A673 (cell line): ENCODE measurements at places on chromosomes 7 and 10. TPM values are rescaled to one million over a fixed set of nuclear protein-coding genes. Genes with fewer than 3 reads are reported as not detected.

The SYT15B gene
- total RNA-seq: 0.21 and 0.26 TPM in 2 replicates

The SPDYE2 gene
- total RNA-seq: not detected in 2 replicates

The MNX1 gene
- 0.13 TPM in 1 of 2 replicates, not detected in the other for total RNA-seq

The PKD2L1 gene
- total RNA-seq: not detected in 2 replicates

The SNX10 gene
- 0.70 and 1.1 TPM in 2 replicates for total RNA-seq

GRCh38 chr7:27709137-27710075 is 30.6 kb upstream of the TAX1BP1 start:
- H3K27me3 ChIP-seq: no peaks in the 10 kb centered on the region
- DNase-seq: no peak
- H3K36me3 ChIP-seq: no peaks in the 10 kb centered on the region
- H3K4me3 ChIP-seq: no peak overlapping the region
- no peak overlapping the region for H3K27ac ChIP-seq

DNA sequence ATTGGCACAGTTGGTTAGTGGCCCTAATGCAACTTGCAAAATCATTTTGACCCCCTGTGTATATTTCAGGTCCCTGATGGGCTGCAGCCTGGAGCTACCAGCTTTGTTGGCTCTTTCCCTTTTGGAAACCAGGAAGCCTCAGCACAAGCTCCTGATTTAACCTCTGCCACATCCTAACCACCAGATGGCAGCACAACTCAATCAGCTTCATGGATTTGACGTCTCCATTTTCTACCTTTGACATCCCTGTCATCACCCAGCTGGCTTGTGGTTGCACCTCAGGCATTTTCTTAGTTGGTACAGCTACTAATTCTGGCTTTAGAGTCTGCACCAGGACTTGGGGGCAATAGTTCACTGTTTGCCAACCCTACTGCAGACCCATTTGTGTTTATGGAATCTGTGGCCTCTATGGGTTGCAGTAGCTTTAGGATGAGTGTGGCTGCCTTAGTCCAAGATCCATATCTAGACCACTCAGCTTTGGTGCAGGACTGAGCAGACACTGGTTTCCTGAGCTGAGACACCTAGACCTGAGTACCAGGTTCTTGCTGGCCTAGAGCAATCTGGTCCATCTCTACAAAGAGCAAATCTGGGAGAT is 456.2 kb downstream of the REEP3 start:
- H3K4me1 ChIP-seq: no peaks in the 10 kb centered on the region
- H3K4me3 ChIP-seq: no peak overlapping the region
- peak; percentile 68 for DNase-seq
- no peak overlapping the region for H3K27ac ChIP-seq
- no peaks in the 10 kb centered on the region for H3K36me3 ChIP-seq

DNA sequence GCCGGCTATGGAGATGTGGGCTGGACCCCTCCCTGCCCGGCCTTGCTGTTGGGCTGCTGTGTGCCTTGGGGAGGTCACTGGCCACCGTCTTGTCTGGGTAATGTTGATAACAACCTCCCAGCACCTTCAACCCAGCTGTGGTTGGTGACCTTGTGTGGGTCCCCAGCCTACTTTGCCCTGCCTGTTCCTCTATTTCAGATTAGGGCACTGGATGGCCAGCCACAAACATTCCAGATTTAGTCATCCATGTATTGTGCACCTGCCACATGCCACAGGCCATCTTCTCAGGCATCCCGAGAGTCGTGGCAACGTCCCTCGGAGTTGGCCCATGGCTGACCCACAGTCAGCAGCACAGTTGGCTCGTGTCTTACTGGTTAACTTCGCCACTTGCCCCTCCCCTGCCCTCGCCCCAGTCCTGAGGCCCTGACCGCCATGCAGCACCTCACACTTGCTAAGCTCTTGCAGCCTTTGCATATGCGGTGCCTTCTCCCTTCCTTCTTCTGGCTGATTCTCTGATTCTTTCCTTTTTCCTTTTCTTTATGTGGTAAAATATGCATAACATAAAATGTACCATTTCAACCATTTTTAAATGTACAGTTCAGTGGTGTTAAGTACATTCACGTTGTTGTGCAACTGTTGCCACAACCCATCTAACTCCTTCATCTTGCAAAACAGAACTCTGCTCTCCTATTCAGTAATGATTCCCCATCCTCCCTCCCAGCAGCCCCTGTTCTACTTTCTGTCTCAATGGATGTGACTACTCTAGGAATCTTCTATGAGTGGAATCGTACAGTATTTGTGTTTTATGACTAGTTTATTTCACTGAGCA is 60.6 kb downstream of the PRF1 start:
- DNase-seq: no peak
- no peak overlapping the region for H3K4me3 ChIP-seq

DNA sequence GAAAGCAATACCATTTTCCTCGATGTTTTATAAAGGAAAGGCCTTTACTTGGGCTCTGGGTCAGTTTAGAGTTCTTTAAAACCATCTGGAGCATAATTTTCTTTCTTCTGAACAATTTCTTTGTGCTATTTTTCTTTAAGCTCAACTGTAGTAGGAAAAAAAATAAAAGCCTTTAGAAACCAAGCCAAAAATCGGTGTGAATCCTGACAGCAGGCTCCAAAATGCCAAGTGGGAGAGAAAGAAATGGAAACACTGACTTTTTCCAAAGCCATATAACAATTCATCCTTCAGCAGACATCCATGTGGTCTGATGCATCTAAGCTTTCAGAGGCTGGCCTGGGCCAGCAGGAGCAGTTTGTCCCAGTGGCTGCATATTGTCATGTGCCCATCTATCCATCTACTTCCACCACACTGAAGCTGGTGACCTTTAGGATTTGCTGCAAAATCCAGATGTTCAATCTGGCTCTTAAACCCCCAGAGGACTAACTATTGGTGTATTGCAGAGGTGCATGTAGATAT is 23.0 kb upstream of the ITPRID1 start:
- no peaks in the 10 kb centered on the region for H3K27me3 ChIP-seq
- H3K4me1 ChIP-seq: peaks cover 28% of the 10 kb centered on the region
- no peaks in the 10 kb centered on the region for H3K36me3 ChIP-seq
- H3K4me3 ChIP-seq: no peak overlapping the region
- DNase-seq: no peak
- H3K27ac ChIP-seq: no peak overlapping the region

GRCh38 chr7:42726066-42726785 is 185.6 kb downstream of the C7orf25 start:
- no peak overlapping the region for H3K4me3 ChIP-seq
- H3K36me3 ChIP-seq: no peaks in the 10 kb centered on the region
- no peak overlapping the region for H3K27ac ChIP-seq
- DNase-seq: no peak
- H3K27me3 ChIP-seq: peaks cover 4% of the 10 kb centered on the region

DNA sequence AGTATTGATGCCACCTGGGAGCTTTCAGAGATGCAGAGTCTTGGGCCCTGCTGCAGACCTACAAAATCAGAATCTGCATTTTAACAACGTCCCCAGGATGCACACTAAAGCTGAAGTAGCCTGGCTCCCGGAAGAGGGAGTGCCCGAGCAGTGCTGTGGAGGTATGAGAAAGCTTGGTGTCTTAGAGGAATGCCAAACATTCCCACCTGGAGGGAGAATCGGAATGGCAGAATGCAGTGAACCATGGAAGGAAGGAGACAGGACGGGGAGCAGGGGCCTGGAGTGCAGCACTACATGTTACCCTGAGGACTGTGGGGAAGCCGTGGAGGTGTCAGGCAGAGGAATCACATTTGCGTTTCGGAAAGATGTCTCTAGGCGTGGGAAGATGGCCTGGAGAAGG is 90.9 kb downstream of the AOAH start:
- no peak overlapping the region for H3K27ac ChIP-seq
- H3K4me1 ChIP-seq: no peaks in the 10 kb centered on the region
- H3K4me3 ChIP-seq: no peak overlapping the region
- peaks cover 22% of the 10 kb centered on the region for H3K27me3 ChIP-seq

DNA sequence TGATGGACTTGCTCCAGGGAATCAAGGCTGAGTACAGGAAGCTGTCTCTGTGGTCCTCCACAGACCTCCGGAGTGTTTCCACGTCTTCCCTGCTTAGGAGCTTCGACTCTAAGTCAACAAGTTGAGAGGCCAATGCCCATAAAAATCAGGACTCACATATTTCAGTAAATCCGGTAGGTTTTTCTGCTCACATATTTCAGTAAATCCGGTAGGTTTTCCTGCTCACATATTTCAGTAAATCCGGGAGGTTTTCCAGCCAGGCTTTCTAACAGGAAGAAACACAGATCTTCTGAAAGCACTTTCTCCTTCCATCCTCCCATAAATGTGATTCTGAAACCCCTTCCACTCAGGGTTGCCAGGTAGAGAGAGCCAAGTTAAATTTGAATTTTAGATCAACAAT is 340.1 kb upstream of the SHH start:
- no peak overlapping the region for H3K4me3 ChIP-seq
- H3K36me3 ChIP-seq: no peaks in the 10 kb centered on the region
- DNase-seq: no peak

DNA sequence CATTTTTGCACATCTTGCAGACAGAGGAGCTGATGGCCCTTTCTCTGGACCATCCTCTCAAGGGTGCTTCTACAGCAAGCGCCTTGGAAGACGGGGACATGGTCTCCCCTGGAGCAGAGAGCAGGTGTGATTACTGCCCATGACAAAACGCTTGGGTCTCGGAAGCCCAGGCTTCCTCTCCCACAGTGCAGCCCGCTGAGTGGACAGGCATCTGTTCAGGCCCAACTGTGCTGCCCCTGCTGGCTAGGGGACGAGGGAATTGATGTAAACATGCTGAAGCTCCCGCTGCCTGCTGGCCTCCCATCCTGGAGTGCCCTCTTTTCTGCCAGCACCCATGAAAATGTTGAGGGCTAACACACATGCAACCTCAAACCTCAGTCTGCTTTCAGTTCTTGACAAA is 14.3 kb downstream of the IL15RA start:
- DNase-seq: no peak
- H3K4me1 ChIP-seq: no peaks in the 10 kb centered on the region
- H3K4me3 ChIP-seq: no peak overlapping the region
- H3K36me3 ChIP-seq: no peaks in the 10 kb centered on the region
- H3K27ac ChIP-seq: no peak overlapping the region

DNA sequence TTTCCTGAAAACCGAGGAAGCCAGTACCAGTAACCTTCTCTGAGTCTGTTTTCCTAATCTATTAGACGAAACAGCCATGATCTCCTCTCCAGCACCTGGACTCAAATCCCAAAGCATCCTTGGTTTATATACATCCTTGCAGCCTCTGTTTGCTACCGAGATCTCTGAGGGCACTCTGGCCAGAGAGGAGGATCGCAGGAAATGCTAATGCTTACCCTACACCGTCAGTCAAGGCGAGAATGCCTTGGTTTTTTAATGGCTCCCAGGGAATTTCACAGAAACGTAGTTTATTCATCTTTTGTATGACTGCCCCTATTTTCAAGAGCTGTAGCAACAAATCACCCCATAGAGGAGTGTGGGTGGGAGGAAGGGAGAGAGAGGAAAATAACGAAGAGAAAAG is 91.5 kb upstream of the CALN1 start:
- no peaks in the 10 kb centered on the region for H3K36me3 ChIP-seq
- H3K27ac ChIP-seq: no peak overlapping the region
- H3K4me1 ChIP-seq: no peaks in the 10 kb centered on the region
- peaks cover 24% of the 10 kb centered on the region for H3K27me3 ChIP-seq
- no peak overlapping the region for H3K4me3 ChIP-seq
- DNase-seq: no peak

- DNase-seq: no peak
- H3K4me1 ChIP-seq: no peaks in the 10 kb centered on the region
- no peaks in the 10 kb centered on the region for H3K36me3 ChIP-seq
- no peaks in the 10 kb centered on the region for H3K27me3 ChIP-seq
These were observed 21.3 kb upstream of the ARHGAP21 start for GRCh38 chr10:24744946-24745345.

GRCh38 chr7:128947854-128948253 is 10.1 kb downstream of the IRF5 start:
- H3K27ac ChIP-seq: no peak overlapping the region
- no peak for DNase-seq
- no peaks in the 10 kb centered on the region for H3K36me3 ChIP-seq
- no peak overlapping the region for H3K4me3 ChIP-seq
- no peaks in the 10 kb centered on the region for H3K27me3 ChIP-seq

- no peak for DNase-seq
- H3K27me3 ChIP-seq: peaks cover 20% of the 10 kb centered on the region
- H3K27ac ChIP-seq: no peak overlapping the region
- no peak overlapping the region for H3K4me3 ChIP-seq
- no peaks in the 10 kb centered on the region for H3K4me1 ChIP-seq
- H3K36me3 ChIP-seq: no peaks in the 10 kb centered on the region
These were observed 218.5 kb downstream of the GRID1 start for GRCh38 chr10:86148117-86148516.

DNA sequence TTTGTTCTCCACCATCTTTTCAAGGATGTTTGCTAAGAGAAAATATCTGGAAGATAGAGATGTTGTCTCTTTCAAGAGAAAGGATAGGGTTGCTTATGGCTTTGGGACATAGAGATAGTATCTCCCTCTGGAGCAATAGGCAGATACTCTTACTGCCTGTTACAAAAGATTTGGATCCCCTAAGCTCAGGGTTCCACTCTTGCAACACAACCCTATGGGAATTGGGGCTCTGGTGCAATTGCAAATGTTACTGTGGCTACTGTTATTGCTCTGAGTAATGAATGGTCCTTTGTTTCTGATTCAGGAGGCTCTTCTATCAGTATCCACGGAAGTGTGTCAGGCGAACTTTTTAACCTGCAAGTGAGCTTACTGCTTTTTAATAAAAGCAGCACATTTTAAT is 88.8 kb downstream of the GPR85 start:
- no peak overlapping the region for H3K27ac ChIP-seq
- peaks cover 3% of the 10 kb centered on the region for H3K27me3 ChIP-seq
- no peak for DNase-seq

DNA sequence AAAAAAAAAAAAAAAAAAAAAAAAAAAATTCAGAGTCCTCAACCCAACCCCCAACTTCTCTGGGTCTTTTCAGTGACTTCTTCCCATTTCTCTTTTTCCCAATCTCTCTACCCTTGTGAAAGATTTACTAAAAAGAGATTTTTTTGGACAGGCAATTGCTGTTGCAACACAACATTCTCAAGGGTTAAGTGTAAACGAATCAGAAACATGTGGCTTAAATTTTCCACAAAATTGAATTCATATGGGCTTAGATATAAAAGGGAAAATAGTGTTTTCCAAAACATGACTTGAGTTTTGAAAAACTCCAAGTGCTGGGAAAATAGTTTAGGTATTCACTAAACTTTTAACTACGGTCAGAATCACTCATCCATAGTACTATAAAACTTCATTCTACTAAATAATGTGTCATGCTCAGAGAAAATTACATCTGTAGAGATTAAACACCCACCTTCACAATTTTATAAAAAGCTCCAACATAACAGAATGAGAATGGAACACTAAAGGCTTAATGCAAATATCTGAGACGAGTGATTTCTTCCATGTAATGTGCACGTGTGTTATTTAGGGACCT is 643.1 kb downstream of the PARD3 start:
- no peaks in the 10 kb centered on the region for H3K36me3 ChIP-seq
- no peak overlapping the region for H3K4me3 ChIP-seq
- H3K4me1 ChIP-seq: peaks cover 10% of the 10 kb centered on the region
- DNase-seq: peak; percentile 41
- H3K27ac ChIP-seq: no peak overlapping the region
- H3K27me3 ChIP-seq: no peaks in the 10 kb centered on the region
